ENCODE measurements at places on chromosomes 7 and 10.

GRCh38 chr10:58451193-58451889 is 61.3 kb upstream of the BICC1 start:
- no peak for DNase-seq

DNA sequence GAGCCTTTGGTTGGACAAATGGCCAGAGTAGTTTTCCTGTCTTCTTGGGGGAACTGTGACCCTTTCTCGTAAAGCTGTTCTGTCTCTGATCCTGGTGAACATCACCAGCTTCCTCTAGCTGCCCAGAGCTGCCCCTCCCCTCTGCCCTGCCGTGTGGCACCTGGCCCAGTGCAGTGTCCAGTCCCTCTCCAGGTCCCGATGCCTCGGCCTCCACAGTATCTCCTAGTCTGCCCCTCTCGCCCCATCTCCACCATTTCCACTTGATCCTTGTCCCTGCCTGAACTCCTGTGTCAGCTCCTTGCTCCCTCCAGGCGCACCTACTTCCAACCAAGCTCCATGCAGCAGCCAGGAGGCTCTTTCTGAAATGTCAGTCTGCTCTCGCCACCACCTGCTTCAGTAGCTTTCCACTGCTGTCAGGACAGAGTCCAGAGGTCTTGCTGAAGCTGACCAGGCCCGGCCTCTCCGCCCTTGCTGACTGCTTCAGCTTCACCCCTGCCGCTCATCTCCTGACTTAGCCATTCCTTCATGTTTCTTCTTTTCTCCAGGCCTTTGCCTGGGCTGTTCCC is 133.6 kb downstream of the GRK5 start:
- DNase-seq: no peak

- no peak for DNase-seq
Observed at GRCh38 chr7:97401398-97401797, 283.9 kb downstream of the SDHAF3 start.

GRCh38 chr7:1693991-1694524 is 24.0 kb downstream of the ELFN1 start:
- DNase-seq: no peak

DNA sequence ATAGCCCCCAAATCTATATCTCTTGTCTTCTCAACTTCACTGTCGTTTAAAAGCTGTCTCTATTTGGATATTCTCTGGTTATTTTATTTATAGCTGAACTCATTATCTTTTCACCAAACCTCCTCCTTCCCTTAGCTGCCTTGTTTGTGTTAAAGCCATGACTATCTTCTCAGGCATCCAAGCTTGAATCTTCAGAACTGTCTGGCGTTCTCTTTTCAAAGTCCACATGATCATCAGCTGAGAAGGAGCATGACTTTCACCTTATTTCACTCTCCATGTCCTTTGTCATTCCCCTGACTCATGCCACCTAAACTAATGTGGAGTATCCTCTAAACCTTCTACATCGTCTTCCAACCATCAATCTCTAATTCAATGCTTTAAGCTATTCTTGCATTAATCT is 5.7 kb upstream of the GLCCI1 start:
- no peak for DNase-seq

- no peak for DNase-seq
Observed at GRCh38 chr7:134916171-134916883, 70.0 kb upstream of the AGBL3 start.

- DNase-seq: no peak
Observed at GRCh38 chr7:158966780-158967390, 110.5 kb downstream of the DYNC2I1 start.

DNA sequence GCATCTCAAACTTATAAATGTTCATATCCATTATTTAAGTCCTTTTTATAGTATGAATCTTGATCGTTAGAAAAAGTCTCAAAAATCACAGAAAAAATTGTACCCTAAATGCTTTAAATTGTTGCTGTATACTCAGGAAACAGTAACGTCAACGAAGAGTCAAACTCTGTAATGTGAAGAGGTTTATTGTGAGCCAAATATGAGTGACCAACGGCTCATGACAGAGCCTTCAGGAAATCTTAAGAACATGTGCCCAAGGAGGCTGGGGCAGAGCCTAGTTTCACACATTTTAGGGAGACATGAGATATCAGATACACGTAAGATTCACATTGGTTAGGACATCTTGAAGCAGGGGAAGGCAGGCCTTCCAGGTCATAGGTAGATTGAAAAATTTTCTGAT is 86.1 kb downstream of the PIP4K2A start:
- no peak for DNase-seq

- no peak for DNase-seq
Observed at GRCh38 chr10:6759961-6760360, 179.9 kb upstream of the PRKCQ start.

GRCh38 chr10:30742471-30742870 is 112.9 kb upstream of the LYZL2 start:
- no peak for DNase-seq

- DNase-seq: no peak
Observed at GRCh38 chr7:121591926-121592325, 195.8 kb upstream of the FAM3C start.

- DNase-seq: no peak
Observed at GRCh38 chr7:14503623-14504022, 398.9 kb downstream of the DGKB start.

DNA sequence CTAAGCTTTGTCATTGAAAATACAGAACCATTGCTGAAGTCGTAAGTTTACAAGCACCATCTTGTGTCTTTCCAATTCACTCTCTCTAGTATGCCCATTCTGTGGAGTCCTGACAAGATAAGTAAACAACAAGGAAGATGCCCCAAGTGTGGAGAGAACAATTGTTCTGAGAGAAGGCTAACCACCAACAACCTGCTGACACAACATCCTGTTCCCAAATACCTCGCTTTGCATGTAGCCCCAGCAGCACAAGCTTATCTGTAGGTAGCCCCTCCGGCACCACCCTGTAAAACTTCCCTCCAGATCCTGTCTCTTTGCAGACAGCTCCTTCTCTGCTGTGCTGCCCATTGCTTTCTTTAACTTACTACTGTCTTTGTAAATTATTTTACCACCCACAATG is 233.3 kb upstream of the AOAH start:
- DNase-seq: no peak

DNA sequence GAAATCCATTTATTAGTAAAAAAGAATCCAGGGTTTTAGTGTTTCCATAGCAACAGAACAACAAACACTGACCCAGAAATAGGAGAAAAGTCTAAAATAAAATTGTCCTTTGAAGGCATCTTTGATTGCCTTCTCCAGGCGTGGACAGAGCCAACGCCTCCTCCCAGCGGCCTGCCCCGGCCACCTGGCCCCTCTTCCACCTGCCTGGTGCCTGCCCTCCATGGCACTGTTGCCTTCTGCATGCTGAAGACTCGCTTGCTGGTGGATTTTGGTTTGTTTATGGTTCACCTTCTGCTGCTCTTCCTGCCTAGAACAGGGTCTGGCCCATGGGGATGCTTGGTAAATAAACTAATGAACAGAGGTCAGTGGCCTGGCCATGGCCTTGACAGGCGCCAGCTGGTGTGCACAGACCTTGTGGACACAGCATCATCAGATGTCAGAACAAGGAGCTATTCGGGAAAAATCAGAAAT is 107.4 kb downstream of the DYNC2I1 start:
- no peak for DNase-seq

GRCh38 chr10:20355915-20356314 is 539.7 kb downstream of the PLXDC2 start:
- DNase-seq: no peak

- DNase-seq: no peak
Observed at GRCh38 chr7:105769901-105770628, 106.3 kb downstream of the ATXN7L1 start.

GRCh38 chr7:21771906-21772610 is 173.6 kb downstream of the CDCA7L start:
- no peak for DNase-seq

GRCh38 chr10:9036711-9037204 is 982.3 kb downstream of the GATA3 start:
- DNase-seq: no peak

- no peak for DNase-seq
Observed at GRCh38 chr7:100358857-100359212, 918 bp downstream of the PILRB start.

DNA sequence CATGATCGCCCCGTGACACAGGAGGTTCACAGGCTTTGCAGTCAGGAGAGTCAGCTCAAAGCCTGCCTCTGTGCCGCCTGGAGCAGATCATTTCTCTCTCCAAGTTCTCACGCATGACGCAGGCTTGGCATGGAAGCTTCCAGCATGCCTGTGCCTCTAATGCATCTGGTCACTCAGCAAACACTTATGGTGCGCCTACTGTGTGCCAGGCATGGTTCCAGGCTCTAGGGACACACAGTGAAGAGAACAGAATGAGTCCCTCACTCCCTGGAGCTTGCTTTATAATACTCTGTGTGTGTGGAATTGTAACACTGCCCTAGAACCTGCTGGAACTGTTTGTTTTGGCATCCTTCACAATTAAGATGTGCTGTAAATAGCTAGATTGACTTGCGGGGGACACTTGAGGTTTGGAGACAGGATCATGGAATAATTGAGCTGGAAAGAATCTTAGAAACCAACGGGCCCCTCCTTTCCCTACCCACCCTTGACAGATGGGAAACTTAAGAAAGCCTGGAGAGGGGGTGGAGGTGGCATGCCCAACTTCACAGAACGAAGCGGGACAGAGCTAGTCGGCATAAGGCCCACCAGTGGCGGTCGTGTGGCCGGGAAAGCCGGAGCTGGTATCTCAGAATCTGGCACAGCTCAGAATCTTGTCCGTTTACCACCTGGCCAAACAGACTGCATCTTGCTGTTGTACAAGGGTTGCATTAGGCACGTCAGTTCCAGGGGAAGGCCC is 4.6 kb upstream of the MYH16 start:
- DNase-seq: no peak

DNA sequence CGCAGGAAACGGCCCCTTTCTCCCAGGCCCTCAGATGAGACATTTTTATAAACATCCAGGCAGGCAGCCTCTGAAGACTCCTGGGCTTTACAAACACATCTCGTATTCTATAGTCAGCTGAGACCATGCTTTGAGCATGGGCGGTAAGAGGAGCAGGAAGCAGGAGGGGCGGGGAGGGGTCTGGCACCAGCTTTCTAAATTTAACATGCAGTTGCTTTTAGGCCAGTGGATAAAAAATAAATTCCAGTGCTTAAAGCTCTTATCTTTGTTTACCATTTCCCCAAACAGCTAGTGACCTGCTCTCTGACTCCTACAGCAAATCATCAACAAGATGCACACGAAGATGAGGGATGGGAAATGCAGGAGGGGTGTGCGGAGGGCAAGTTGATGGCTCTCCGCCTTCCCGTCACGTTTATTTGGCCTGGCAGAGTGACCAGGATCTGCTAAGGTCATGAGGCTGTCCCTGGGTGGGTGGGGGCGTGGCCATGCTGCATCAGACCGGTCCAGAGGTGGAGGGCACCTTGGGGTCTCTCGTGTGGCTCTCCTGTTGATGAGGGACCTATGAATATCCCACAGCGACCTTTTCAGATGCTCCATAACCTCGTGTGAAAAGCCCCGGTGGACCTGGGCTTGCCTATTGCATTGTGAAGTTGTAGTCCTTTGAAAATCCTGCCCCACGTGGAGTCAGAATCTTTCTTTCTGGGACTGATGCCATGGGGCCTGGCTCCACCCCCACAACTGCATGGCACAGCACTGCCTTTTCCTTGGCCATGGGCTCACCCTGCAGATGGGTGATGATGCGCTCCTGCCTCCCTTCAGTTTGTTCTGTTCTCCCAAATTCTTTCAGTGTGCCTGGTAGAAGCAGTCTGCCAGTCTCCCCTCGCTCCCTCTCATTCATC is 67.5 kb downstream of the PARP12 start:
- DNase-seq: no peak

GRCh38 chr10:17756557-17757217 is 4.7 kb downstream of the TMEM236 start:
- DNase-seq: no peak

- DNase-seq: no peak
Observed at GRCh38 chr10:78576276-78576675, 492.5 kb upstream of the ZMIZ1 start.

- no peak for DNase-seq
Observed at GRCh38 chr7:133109816-133110215, 27.9 kb upstream of the CHCHD3 start.

- no peak for DNase-seq
Observed at GRCh38 chr10:129140921-129141885, 325.8 kb upstream of the MGMT start.

DNA sequence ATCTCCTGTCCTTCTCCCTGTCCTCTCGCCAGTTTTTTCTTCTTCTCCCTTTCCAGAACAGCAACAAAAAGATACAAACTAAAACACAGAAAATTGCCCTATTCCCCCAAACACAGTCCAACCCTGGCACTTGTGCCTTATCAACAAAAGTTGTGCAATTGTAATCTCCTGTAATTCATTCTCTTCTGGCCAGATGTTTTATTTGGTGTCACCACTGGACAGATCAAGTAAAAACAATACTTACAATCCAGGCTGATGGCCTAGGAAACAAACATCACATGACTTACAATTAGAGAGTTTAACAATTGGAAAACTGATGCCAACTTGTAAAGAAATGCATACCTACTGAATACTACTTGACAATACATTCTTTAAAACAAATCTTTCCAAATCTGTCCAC is 231.6 kb downstream of the ETV1 start:
- no peak for DNase-seq

GRCh38 chr7:155815332-155816191 is 3.3 kb upstream of the SHH start:
- peak; percentile 18 for DNase-seq

DNA sequence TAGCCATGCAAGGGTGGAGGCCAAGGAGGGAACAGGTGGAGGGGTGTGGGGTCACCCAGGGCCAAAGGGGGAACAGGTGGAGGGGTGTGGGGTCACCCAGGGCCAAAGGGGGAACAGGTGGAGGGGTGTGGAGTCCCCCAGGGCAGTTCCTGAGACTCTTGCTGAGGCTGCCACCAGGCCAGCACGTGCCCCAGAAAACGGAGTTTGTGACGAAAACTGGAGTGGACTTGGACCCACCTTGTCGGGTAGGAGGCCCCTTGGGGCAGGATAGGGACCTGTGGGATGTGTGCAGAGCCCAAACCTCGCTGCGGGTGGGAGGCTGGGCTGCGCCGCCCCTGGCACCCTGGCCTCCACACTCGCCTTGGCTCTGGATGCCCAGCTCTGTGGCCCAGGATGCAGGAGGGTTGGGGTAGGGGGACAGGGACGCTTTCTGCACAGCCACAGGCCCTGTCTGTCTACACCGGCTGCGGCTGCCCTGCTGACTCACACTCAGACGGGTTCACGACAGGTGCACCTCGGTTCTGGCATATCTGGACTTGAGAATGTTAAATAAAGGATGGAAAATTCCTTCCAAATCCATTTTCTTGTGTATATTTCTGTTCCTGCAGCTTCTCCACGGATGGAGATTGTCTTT is 562 bp upstream of the ADGRA1 start:
- no peak for DNase-seq

DNA sequence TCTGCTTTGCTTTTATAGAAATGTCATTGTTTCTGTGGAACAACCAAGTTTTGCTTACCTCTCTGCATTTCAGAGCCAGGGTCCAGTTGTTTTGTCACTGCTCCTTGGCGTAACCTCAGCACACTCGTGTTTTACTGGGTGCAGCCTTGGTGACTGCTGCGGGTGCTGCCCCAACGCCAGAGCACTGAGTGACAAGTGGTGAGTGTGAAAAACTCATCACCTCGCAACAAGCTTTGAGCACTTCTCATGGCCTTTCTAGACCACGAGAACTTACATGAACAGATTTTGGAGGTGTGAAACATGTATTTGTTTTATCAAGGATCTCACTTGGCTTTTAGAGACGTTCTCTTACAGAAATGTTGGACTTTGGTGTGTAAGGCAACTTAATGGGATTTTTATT is 31.0 kb downstream of the GLRX3 start:
- no peak for DNase-seq

GRCh38 chr7:80243425-80243824 is 108.8 kb downstream of the GNAI1 start:
- no peak for DNase-seq

GRCh38 chr7:127732306-127732705 is 80.3 kb downstream of the SND1 start:
- DNase-seq: no peak

Measured in stimulated activated CD8-positive, alpha-beta memory T cell treated with anti-CD3 and anti-CD28 coated beads, Interleukin-12 subunit alpha, Interleukin-12 subunit beta, amount 100 ng/mL, for 4 hours (primary cell).